Prostate gland (tissue), 2 donors: ENCODE measurements at places on chromosomes 1 and 21. TPM values are rescaled to one million over a fixed set of nuclear protein-coding genes. Genes with fewer than 3 reads are reported as not detected.

GRCh38 chr1:32197074-32197473 lies 3.3 kb upstream of the CCDC28B start:
- DNase-seq: no peak

The LINGO4 gene
- total RNA-seq: 2.3 TPM

DNA sequence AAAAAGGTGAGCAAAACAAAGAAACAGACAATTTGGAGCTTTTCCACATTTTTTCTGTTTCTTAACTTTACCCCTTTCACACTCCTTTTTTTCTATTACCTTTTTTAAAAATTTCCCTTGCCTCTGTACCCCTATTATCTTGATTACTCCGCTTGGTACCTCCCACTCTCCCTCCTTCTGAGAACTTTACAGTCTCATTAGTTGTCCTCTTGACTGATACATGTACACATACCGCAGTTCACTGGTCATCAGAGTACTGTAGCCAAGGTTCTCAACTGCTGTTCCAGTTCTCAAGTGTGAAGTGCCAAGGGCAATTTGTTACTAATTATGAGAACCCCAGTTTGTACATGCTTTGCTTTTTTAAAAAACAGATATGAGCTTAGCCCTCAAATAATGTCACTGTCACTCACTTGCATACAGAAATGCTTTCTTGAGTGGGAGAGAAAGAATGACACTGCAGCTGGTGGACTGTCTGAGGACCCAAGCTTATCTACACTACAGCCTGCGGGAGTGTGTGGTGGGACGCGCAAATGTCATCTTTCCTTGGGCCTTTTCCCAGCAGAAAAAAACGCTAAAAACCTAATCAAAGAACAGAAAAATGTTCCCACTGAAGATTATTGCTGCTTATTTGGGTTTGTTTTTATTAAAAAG lies 160.8 kb downstream of the DISP1 start:
- DNase-seq: no peak

DNA sequence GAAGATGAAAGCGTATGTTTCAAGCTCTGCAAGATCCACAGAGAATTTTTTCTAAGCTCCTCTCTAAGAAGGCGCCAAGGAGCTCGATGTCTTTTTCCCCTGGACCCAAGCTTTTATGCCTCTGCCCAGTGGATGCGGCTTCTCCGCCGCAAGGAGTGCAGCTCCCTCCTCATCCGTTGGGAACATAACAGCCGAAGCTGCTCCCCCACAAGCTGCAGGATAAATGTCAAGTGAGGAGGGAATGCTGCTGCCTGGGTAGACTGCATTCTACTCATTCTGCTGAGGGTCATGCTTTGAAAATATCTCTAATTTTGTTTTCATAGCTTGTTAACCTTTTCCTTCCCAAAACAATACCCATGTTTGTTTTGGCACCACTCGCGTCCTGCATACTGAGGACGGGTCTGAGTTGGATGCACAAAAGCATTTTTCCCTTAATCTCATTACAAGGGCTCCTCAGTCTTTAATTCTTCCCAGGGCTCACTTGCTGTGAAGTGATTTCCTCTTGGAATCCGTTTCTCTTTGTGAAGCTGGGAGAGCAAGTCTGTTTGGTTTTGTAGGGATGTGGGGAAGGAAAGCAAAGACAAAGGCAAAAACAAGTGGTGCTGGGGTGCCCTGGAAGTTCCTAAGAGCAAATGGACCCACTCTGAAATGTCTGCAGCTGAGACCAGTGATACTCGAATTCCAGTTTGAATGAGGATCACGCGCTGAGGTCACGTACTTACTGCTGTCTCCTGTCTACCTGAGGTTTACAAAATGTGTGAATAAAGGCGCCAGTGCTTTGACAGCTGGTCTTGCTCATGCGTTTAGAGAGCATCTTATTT lies 134.0 kb upstream of the IRF2BP2 start:
- DNase-seq: no peak

- DNase-seq: no peak
Measured at GRCh38 chr1:170010443-170010842, 64.1 kb downstream of the KIFAP3 start.

GRCh38 chr1:162916407-162916806 lies 55.4 kb upstream of the CCDC190 start:
- DNase-seq: no peak

The NIT1 gene
- 31.1 TPM for total RNA-seq

DNA sequence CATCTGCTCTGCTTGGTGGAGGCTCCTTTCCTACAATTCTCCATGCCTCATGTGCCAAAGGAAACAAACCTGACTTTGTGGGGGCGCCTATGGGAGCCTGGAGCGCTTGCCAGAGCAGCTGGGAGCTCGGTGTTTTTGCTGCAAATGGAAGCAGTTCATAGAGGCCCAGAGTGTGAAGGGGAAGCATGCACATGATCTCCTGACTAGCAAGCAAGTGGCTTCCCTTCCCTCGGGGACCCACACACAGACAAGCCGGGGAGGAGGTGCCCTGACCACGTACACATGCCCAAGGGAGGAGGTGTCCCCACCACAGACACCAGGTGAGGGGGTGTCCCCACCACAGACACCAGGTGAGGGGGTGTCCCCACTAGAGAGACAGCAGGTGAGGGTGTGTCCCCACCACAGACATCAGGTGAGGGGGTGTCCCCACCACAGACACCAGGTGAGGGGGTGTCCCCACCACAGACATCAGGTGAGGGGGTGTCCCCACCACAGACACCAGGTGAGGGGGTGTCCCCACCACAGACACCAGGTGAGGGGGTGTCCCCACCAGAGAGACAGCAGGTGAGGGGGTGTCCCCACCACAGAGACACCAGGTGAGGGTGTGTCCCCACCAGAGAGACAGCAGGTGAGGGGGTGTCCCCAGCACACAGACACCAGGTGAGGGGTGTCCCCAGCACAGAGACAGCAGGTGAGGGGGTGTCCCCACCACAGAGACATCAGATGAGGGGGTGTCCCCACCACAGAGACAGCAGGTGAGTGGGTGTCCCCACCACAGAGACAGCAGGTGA lies 106.8 kb downstream of the CRYAA start:
- DNase-seq: no peak
